GM23248 (cell line): ENCODE measurements at places on chromosomes 5 and 9.

DNA sequence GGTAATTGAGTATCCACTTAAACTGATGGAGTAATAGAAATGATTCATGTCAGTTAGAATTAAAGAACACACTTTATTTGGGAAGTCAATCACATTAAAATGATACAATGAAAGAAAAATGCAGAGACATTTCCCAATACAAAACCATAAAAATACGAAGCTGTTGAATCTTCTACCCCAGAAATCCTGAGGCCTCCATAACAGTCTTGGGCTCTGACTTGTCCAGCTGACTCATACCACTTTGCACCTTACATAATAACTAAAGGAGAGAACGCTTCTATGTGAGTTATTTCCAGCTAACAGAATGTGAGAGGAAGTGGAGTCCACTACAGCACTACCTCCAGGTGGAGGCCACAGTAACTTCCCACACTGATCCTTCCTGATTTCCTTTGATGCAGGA, 305.0 kb downstream of the MRPS30 start:
- H3K27ac ChIP-seq: no peak overlapping the region
- no peaks in the 10 kb centered on the region for H3K36me3 ChIP-seq
- H3K4me3 ChIP-seq: no peak overlapping the region
- no peaks in the 10 kb centered on the region for H3K27me3 ChIP-seq
- no peaks in the 10 kb centered on the region for H3K4me1 ChIP-seq
- DNase-seq: no peak

GRCh38 chr9:26603617-26604016, 289.0 kb downstream of the CAAP1 start:
- DNase-seq: no peak
- H3K27me3 ChIP-seq: no peaks in the 10 kb centered on the region
- no peaks in the 10 kb centered on the region for H3K4me1 ChIP-seq
- H3K27ac ChIP-seq: no peak overlapping the region
- no peaks in the 10 kb centered on the region for H3K36me3 ChIP-seq

DNA sequence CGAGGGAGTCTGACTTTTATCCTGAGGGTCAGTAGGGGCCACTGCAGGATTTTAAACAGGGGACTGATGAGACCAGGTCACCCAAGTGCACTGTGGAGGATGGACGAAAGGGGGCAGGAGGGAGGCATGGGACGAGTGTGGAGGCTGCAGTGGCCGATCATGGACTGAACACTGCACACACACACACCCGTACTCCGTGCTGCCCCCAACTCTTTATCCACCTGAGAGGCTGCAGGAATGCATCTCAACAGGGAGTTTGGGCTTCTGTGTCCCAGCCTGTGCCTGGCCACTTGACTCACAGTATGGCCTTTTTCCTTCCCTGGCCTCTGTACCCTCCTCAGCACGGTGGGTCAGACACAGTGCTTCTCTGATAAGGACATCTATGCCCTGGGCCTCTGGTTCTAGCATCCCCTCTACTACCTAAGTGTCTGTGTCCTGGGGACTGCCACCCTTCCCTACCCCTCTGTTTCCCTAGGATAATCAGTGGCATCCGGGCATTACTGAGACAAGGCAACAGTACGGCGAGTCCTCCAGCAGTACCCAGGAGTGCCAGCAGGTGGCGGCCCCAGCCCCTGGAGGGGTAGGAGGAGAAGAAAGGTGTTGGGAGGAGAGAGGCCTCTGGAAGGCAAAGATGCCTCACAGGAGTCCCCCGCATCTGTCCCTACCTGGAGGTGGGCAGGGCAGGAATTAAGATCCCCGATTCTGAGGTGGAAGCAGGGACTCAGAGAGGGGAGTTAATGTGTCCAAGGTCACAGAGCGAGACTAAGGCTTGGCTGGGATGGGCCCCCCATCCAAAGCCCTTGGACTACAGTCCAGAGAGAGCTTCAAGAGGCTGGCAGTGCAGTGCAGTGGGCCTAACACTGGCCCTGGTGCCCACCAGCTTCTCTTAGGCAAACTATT, 5.1 kb upstream of the CDX1 start:
- H3K4me1 ChIP-seq: peaks cover 47% of the 10 kb centered on the region
- H3K36me3 ChIP-seq: no peaks in the 10 kb centered on the region
- peak overlapping the region; percentile 92 for H3K27ac ChIP-seq
- H3K4me3 ChIP-seq: no peak overlapping the region
- H3K27me3 ChIP-seq: no peaks in the 10 kb centered on the region
- peak; percentile 80 for DNase-seq

GRCh38 chr9:14437354-14438231, 123.7 kb upstream of the NFIB start:
- peaks cover 5% of the 10 kb centered on the region for H3K4me1 ChIP-seq
- DNase-seq: no peak
- no peak overlapping the region for H3K27ac ChIP-seq

- peaks cover 14% of the 10 kb centered on the region for H3K27me3 ChIP-seq
- H3K36me3 ChIP-seq: no peaks in the 10 kb centered on the region
- no peaks in the 10 kb centered on the region for H3K4me1 ChIP-seq
- no peak overlapping the region for H3K4me3 ChIP-seq
- H3K27ac ChIP-seq: no peak overlapping the region
Observed at GRCh38 chr9:97041898-97042297, 3.0 kb upstream of the CTSV start.

DNA sequence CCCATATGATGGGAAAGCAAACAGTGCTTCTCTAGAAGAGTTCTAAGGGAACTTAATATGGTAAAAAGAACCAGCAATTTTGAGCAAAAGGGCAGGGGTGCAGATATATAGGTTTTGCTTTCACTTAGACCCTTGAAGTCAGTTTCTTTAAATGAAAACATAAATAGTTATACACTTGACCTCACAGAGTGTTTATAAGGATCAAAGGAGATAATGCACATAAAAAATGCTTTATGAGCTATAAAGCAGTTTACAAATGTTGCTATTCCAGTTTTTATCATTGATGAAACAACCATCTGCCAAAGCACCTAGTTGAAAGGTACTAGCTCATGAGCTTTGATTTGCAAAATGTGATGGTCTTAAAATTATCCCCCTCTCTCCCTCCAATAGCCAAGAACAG, 45.7 kb downstream of the ITGA2 start:
- peaks cover 45% of the 10 kb centered on the region for H3K4me1 ChIP-seq
- no peak overlapping the region for H3K27ac ChIP-seq
- H3K36me3 ChIP-seq: no peaks in the 10 kb centered on the region
- H3K27me3 ChIP-seq: no peaks in the 10 kb centered on the region
- no peak for DNase-seq

GRCh38 chr9:82447343-82447742, 458.8 kb downstream of the SPATA31D1 start:
- no peak overlapping the region for H3K4me3 ChIP-seq
- no peak overlapping the region for H3K27ac ChIP-seq
- H3K4me1 ChIP-seq: no peaks in the 10 kb centered on the region
- no peak for DNase-seq
- no peaks in the 10 kb centered on the region for H3K36me3 ChIP-seq
- H3K27me3 ChIP-seq: peaks cover 13% of the 10 kb centered on the region

DNA sequence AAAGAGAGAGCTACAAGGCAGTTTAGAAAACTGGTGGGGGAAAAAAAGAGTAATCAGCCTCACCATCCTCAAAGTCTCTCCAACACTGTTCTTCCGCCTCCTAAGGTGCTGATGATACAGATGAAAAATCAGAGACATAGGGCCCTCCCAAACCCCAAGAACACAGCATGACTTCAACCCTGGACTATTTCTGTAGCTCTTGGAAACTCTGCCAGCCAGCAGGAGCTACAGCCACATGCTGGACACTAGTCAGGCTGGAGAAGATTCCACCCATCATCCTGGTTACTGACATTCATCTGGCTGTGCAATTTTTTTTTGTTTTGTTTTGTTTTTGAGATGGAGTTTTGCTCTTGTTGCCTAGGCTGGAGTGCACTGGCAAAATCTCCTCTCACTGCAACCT, 42.4 kb downstream of the OXCT1 start:
- DNase-seq: no peak
- no peak overlapping the region for H3K27ac ChIP-seq
- no peak overlapping the region for H3K4me3 ChIP-seq
- H3K36me3 ChIP-seq: peaks cover 5% of the 10 kb centered on the region

GRCh38 chr5:179953987-179954386, 46.3 kb upstream of the TBC1D9B start:
- H3K27me3 ChIP-seq: no peaks in the 10 kb centered on the region
- peaks cover 10% of the 10 kb centered on the region; the same call in 1 of the 2 replicates for H3K4me1 ChIP-seq
- H3K4me3 ChIP-seq: no peak overlapping the region
- DNase-seq: peak; percentile 14

DNA sequence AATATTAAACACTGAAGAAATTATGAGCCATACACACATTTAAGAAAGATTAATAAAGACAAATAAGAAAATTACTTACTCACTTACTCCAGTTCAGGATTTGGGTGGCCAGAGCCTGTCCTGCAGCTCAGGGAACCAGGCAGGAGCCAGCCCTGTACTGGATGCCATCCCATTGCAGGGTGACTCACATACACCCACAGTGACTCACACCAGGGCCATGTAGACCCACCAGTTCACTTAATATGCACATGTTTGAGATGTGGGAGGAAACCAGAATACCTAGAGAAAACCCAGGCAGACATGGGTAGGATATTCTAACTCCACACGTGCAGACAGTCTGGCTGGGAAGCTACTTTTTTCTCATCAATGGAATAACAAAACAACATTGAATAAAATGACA, 49.6 kb upstream of the ADRB2 start:
- no peaks in the 10 kb centered on the region for H3K36me3 ChIP-seq
- H3K27me3 ChIP-seq: no peaks in the 10 kb centered on the region
- no peak overlapping the region for H3K27ac ChIP-seq
- peaks cover 11% of the 10 kb centered on the region for H3K4me1 ChIP-seq
- no peak overlapping the region for H3K4me3 ChIP-seq

DNA sequence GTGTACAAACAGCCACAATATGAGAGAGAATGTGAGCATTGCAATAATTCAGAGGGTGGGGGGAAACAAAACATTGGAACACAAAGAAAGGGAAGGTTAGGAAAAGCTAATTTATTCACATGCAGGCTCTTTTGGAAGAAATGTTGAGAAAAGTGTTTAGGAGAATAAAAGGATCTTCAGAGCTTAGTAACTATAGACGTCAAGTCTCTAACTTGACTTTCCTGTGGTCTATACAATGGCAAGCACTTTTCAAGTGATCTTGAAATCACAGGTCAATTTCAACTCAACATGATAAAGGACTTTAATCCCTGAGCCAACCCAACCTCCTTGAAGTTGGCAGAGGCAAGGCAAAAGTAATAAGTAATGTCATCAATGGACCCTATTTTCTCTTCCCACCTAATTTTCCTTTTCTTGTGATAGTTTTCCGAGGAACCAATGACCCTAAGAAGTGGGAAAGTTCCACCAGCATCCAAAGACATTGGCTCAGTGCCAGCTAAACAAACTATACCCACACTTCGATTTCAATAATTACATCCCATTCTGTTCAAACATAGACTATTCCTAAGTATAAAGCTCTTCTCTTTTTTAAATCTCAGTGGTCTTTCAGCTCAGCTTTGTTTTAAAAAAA, 23.7 kb downstream of the RFK start:
- H3K4me1 ChIP-seq: peaks cover 22% of the 10 kb centered on the region
- H3K4me3 ChIP-seq: no peak overlapping the region
- no peak overlapping the region for H3K27ac ChIP-seq
- no peaks in the 10 kb centered on the region for H3K27me3 ChIP-seq
